ENCODE measurements at places on chromosomes 2 and 18. TPM values are rescaled to one million over a fixed set of nuclear protein-coding genes. Genes with fewer than 3 reads are reported as not detected.
A peak's percentile ranks its signal among the peaks of the same experiment; 100 is the strongest.

DNA sequence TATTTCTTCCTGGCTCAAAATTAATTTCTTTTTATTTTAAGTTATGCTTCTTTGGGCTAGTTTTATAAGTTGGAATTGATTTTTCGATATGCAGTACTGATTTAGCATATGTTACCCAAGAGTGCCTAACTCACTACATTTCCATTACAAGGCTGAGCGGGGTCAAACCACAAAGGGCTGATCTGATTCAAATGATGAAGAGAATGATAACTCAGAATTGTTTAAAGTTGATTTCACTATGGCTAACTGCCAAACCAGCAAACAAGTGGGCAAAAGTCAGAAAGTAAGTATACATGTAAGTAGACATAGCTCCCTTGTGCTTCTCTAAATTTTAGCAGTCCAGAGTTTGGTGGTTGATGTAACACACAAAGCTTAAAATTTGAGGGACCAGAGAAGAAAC, 35.6 kb downstream of the RAD51AP2 start:
- DNase-seq: no peak

DNA sequence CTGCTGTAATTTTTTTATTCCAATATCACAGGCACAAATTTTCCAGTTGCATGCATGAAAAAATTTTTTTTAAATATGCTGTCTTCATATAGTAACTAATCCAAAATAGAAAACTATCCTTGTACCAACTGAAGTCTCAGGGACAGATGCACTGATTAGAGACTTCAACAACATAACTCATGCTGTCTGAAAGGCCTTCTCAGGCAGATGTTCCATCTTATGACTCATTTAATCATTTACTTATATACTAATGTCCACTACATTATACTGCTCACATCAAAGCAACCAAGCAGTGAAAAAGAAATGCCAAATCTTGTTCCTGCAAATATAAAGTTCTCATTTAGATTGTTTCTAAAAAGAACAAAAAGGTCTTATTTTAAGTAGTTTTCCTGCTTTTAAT, 53.1 kb downstream of the OLA1 start:
- no peak for DNase-seq

DNA sequence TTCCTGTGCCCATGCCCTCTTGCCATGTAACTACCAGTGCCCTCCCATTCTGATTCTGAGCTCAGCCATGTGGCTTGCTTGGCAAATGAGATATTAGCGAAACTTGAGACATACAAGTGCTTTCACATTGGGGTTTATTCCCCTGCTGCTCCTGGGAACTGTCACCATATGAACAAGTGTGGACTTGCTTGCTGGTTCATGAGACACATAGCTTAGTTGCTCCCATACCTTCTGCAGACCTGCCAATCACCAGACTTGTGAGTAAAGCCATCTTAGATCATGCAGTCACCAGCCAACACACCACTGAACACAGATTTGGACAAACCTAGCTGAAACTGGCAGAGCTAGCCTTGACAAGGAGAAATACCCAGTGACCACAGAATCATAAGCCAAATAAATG, 155.1 kb downstream of the SS18 start:
- no peak for DNase-seq

DNA sequence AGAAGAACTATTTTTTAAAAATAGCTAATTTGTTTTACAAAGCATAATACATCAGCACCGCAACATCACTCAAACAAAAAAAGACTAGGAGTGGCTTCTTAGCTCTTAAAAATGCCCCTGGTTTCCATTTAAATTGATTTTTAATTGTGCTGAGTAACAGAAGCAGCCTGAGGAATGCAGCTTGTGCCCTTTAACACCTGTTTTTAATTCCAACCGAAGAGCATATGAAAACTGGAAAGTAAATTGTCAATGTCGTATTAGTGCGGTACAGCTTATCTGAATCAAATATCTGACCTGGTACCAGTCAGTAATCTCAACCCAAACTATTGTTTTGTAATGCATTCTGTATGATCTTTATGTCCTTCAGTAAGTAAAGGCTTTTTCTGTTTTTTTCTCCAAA, 13.2 kb upstream of the CD302 start:
- DNase-seq: no peak

The PAIP2B gene
- 7.5 TPM for polyA plus RNA-seq

The OXER1 gene
- 4.9 TPM for polyA plus RNA-seq

The TTN gene
- 224 TPM for polyA plus RNA-seq

GRCh38 chr2:16031848-16032159, 91.5 kb downstream of the MYCN start:
- DNase-seq: no peak

The CFAP53 gene
- polyA plus RNA-seq: 0.19 TPM

The CHRND gene
- 124 TPM for polyA plus RNA-seq

GRCh38 chr2:37767959-37768925, 96.8 kb upstream of the CDC42EP3 start:
- peak; percentile 92 for DNase-seq

DNA sequence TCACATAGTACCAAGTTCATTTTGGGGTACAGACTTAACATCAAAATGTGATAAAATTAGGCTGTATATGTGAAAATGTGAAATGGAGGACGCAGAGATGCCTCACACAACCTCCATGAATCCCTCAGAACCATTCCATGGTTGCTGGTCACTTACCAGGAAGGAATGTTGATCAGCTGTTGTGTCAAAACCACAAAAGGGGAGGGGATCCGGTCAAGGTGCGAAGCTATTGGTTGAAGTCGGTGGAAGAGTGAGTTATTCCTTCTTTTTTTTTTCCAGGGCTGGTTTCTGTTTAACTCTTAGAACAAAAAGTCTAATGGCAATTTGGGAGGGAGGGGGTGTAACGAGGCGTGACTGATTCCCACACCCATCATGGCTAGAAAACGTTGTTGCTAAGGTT, 32.3 kb upstream of the REG3A start:
- DNase-seq: no peak

GRCh38 chr2:28445448-28446258, 50.2 kb upstream of the PLB1 start:
- DNase-seq: no peak

DNA sequence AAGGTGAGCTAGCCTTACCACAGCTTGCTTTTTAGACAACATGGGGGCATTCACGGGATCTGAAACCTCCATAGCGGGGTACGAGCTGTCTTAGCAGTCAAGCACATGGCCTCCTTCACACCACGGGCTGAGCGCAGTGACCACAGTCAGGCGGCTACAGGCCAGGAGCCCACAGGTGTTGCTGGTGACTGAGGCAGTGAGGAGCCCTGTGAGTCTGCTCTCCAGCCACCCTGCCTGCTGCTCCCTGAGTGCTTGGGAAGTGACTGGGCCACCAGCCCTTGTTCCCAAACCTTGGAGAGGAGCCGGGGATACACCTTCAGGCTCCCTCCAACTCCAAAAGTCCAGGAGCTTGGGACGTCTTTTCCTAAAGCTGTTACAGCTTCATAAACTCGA, 418.1 kb upstream of the MYT1L start:
- no peak for DNase-seq

DNA sequence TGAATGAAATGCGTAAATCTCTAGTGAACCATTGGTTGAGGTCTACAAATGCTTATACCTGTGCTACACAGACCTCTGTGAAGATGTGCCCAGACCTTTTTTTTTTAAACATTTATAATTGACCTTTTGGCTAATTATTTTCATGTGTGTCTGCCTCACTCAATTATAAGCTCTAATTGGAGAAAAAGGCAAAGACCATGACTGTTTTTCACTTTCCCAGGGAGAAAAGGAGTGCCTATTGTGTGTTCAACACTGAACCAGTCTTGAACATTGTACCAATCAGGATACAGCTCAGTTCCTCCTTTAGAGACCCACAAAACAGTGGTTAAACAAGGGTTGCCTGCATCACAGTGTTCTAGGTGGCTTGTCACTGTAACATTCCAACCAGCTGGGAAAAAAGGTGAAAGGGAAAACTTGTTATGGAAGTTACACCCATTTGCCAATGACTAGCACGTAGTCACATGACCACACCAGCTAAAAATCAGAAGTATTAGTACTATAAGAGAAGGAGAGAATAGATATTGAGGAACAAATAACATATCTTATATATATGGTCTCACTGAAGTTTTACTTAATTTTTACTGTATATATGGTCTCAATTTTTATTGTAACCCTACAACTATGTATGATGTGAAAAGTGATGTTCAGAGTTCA, 13.4 kb downstream of the TANK start:
- DNase-seq: no peak

- DNase-seq: no peak
These were observed 756 bp upstream of the NAGK start for GRCh38 chr2:71067567-71068217.

The HK2 gene
- 6.4 TPM for polyA plus RNA-seq

DNA sequence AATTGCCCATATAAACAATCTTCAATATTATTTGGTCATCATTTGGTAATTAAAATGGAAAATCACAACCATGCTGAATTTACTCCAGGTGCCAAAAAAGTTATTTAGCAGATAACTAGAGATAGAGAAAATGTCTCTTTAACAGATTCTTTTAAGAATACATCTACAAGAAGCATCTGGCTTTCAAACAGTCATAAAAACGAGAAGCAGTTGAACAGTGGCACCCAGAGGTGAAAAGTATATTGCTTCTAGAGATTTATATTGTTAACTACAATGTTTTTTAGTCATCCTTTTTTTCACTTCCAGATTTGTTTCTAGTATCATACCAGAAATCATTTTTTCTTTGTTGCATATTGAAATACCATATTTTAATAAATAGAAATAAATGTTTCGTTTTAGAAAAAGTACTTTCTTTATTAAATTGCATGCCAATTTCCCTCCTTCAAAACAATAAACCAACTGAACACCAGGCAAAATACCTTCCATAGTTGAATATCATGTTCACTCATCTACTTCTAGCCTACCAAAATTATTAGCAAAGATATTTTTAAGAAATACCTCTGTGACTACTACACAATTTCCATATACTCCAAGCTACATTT, 65.4 kb upstream of the HNRNPA3 start:
- DNase-seq: peak; percentile 88

GRCh38 chr2:102050854-102051391, 59.2 kb downstream of the IL1R2 start:
- DNase-seq: peak; percentile 90

- DNase-seq: no peak
These were observed 182.7 kb downstream of the ETAA1 start for GRCh38 chr2:67579806-67580205.

GRCh38 chr2:19673213-19673791, 228.5 kb downstream of the TTC32 start:
- no peak for DNase-seq

- no peak for DNase-seq
These were observed 230.4 kb downstream of the MEIS1 start for GRCh38 chr2:66665124-66665984.

GRCh38 chr2:241898463-241899270, 29.1 kb downstream of the RTP5 start:
- no peak for DNase-seq

DNA sequence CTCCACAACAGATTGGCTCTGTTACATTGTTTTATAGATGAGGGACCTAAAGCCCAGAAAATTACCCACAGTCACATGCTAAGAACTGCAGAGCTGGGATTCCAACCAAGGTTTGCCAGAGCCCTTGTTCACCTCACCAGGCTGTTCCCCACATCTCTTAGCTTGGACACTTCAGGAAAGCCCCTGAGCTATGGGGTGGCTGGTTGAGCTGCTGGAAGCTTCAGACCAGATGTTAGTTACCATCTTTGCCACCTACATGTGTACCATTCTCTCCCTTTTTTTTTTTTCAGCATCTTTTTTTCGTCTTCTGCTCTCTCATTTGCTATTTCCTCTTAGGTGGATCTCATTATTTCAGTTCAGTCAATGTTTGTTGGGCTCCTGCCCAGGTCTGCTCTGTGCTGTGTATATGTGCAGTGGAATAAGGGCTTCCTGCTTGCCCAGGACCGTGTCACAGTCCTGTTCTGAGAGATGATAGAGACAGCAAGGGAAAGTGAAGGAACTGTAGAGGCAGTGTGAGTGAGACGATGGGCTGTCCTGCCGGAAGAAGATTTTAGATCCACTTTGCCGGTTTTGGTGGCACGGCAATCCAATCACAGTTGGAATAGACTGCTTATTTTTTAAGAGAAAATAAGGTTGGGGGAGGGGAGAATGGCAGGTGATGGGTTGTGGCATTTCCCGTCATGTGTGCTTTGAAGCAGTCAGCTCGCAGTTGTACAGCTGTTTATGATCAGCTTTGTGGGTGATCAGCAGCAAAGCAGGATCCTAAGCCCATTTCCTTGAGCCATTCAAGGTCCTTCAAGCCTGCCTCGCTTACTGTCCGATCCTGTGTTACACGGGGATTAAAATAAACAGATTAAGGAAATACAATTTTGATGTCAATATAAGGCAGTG, 152.6 kb downstream of the RTN4 start:
- no peak for DNase-seq

The GKN2 gene
- 0.15 TPM for polyA plus RNA-seq

DNA sequence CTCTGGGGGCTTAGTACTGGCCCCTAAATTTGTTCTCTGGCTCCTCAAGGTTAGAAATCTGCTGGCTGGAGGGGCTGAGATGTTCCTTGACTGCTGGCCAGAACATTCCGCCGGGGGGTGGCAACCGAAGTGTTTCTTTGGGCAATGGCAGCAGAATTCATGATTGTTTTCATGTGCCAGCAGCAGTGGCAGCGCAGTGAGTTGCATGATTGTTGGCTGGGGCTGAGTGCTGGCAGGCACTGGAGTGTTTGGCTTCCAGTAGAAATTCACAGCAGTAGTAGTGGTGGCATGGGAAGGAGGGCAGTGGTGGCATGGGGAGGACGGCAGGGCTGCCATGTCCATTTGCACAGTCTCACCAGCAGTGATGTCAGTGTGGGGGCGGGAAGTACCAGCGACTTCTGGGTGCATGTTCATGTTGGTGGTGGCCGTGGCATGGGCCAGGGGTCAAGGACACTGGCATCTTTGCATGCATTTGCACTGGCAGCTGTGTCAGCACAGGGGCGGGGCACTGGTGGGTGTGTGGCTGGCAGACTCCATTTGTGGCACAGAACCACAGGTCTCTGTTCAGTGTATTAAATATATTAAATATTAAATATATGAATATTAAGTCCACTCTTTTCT, 130.6 kb upstream of the CDH7 start:
- DNase-seq: no peak

DNA sequence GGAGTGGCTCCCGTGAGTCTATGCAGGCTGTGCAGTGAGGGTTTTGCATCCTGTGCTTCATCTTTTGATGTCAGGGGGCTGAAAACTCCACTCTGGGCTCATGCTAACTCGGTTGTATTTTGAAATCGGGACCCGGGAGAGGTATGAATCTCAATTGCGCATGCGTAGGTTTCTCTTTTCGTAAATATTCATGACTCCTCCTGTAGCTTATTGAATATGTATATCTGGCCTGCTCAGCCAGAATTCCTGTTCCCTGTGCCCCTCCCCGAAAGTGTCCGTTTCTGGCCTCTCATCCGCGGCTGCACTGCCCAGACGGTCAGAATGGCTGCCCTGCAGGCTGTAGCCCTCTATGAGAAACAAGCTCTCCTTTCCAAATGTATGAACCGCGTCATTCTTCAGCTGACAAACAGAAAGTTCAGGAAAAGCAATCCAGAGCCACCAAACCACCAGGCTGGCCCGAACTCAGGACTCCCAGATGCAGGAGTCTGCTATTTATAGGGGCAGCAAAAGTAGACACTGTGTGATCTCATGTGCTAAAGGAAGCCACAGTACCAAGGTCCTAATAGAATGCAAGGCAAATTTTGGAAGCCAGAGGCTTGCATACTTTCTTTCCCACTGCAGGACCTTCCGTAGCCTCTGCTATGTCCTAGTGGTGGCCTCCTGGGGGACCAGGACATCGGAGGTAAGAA, 41.7 kb downstream of the AKAIN1 start:
- DNase-seq: no peak

- no peak for DNase-seq
These were observed 18.1 kb upstream of the PKDCC start for GRCh38 chr2:42029639-42030199.
